ENCODE measurements at places on chromosomes 6 and 20. TPM values are rescaled to one million over a fixed set of nuclear protein-coding genes. Genes with fewer than 3 reads are reported as not detected.

GRCh38 chr6:17042422-17043147 lies 59.3 kb upstream of the STMND1 start:
- no peak for DNase-seq

GRCh38 chr20:32205110-32205842 lies 2.3 kb downstream of the PLAGL2 start:
- DNase-seq, result no peak

DNA sequence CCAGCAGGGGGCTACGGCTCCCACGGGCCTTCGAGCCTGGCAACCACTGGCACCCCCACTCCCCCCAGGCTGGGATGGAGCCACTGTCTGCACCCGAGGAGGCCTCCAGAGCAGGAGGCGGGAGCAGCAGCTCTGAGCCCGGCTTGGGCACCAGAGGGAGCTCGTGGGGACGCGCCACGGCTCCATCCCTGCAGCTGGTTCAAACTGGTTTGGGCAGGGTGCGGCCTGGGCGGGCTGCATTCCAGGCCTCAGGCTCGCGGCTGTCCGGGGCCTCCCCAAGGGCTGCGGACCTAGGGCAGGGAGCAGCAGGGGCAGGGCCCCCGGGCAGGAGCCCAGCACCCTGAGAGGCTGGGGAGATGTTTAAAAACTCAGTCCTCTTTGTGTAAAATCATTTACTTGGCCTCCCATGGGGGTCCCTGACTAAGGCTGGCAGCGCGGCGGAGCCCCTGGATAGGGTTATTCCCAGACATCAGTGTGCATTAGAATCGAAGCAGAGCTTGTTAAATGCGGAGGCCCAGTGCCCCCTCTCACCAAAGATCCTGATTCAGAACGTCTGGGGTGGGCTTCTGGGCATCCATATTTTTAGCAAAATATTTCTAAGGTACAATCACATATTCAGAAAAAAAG lies 4.1 kb upstream of the BCAS4 start:
- DNase-seq, result peak; percentile 65

DNA sequence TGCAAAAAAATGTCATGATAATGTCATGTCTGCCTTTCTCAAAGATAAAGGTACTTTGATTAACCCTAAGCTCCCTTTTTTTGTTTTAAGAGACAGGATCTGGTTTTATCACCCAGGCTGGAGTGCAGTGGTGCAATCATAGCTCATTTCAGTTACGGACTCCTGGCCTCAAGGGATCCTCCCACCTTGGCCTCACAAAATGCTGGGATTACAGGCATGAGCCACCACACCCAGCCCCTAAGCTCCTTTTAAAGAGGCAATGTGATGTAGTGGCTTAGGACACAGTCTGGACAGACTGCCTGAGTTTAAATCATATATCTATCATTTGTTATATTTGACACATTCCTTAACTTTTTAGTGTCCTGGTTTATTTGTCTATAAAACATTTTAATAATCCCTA lies 77.0 kb downstream of the FLRT3 start:
- DNase-seq, result no peak

- DNase-seq, result no peak
Measured at GRCh38 chr6:128655978-128656498, 135.6 kb upstream of the PTPRK start.

GRCh38 chr20:61777773-61778494 lies 287.7 kb downstream of the TAF4 start:
- no peak for DNase-seq

DNA sequence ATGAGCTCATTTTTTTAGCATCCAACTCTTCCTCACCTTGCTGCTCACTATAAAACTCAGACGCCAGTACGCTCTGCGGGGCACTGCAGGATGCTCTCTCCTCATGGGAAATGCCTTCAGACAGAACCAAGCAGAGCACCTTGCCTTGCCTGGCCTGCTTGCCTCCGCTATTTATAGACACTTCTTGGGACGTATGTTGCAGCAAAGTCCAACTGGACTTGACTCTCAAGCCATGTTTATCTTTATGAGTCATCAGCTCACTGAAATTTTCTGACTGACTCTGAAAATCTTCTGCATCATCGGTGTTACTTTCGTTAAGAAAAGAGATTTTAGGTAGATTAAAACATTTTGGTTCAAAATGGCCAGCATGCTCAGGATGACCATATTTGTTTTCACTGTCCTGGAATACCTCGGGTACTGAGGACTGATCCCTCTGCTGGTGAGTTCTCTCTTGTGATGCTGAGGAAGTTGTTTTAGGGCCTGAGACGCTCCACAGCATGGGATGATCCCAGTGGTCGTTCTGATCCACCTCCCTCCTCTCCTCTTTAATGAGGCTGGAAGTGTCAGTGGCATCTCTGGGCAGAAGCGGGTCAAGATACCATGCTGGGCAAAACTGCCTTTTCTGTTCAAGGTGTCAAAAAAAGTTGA lies 204.5 kb downstream of the KIF16B start:
- no peak for DNase-seq

DNA sequence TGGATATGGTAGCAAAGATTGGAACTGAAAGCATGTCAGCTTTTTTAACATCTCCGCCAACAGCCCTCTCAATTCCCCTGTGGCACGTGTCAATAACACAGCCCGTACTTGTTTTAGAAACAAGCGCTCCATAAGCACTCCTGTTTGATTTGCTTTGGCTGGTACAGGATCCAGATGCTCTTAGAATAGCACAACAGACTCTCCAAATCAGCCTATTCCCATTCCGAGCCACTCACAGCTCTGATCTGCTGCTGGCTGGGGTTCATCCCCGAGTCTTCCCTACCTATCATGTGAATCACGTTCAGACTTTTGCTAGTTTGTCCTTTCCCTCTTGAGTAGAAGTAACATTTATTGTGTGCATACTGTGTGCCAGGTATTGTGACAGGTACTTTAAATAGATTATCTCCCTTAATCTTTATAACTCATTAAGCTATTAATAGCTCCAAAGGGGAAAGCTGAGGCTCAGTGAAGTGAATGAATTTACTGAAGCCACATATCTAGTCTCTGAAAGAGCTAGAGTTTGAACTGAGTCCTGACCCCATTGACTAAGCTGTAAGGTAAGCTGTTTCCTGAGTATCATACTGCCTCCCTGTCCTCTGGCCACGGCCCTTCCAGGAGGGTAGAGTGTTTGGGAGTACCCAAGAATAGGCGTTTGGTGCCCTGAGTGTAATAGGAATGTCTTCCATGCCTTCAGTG lies 46.7 kb downstream of the RALY start:
- no peak for DNase-seq

The SLC17A3 gene
- not detected for polyA plus RNA-seq

The TXLNB gene
- 0.16 TPM for polyA plus RNA-seq

The HLA-A gene
- 3,137 TPM for polyA plus RNA-seq

The FAM83B gene
- polyA plus RNA-seq, result not detected

All from CD4-positive, CD25-positive, alpha-beta regulatory T cell (primary cell).